ENCODE measurements at places on chromosomes 16 and 17.

DNA sequence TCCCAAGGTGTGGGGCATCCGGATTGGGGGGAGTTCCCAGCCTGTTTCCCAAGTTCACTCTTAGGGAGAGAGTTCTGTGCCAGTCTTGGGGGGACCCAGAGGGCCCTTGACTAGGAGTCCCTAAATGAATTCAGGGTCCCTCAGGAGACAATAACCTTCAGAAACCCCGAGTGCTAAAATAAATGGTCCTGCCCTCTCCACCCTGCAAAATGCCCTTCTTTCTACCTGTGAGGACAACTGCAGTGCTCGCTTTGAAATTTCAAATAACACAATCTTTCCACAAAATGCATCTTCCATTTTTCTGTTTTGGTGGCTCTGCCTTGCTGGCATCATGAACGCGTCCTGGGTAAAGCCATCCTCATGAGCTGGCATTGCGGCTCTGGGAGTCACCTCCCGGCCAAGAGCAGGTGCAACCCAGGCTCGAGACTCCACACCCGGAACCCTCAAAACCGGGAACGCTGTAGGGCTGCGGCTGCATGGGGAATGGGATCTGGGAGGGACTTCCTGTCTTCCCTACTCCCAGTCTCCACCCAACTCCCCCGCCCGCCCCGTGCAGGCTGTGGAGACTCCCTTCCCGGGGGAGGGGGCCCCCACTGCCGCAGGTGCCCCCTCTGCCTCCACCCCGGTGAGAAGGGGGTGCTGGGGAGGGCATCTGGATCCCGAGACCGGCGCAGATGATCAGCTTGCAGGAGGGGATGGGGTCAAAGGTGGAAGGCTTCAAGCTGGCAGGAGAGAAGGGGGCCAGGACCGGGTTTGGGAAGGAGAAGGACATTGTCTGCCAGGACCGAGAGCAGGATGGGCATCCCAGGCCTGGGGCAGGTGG, at the start of gene ZNF205:
TSS of gene ZNF205 (plus strand) at position 529 of the 823 bp plus-strand sequence. CDS start 845 bp downstream, outside the sequence.
- H3K36me3 ChIP-seq = peaks cover 21% of the 10 kb centered on the region
- H3K4me3 ChIP-seq = peak within 1 kb of the TSS; percentile 94
- H3K4me1 ChIP-seq = peaks cover 36% of the 10 kb centered on the region
- H3K27me3 ChIP-seq = peaks cover 3% of the 10 kb centered on the region

DNA sequence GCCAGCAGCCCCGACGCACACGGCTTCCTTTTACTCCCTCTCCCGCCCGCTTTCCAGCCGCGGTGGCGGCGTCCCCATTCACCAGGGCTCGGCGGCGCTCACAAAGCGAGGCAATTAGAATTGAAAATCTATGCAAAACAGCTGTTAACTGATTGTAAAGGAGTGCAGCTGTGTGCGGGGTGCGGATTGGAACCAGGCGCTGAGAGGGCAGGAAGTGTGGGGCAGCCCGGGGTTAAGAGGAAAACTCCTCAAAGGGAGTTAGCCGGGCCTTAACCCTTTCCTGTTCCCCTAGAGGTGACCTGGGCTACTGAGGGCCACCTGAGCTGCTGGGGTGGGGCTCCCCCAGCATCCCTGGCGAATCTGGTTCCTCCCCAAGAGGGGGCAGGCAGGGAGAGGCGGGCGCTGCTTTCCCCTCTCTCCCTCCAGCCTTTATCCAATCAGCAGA, 5.8 kb upstream of the GSE1 start:
- H3K36me3 ChIP-seq = no peaks in the 10 kb centered on the region
- H3K4me3 ChIP-seq = peak overlapping the region; percentile 67
- H3K4me1 ChIP-seq = peaks cover 76% of the 10 kb centered on the region
- DNase-seq = peak; percentile 47

- no peaks in the 10 kb centered on the region for H3K36me3 ChIP-seq
- H3K4me3 ChIP-seq = no peak within 1 kb of the TSS
- peaks cover 19% of the 10 kb centered on the region for H3K4me1 ChIP-seq
- H3K27ac ChIP-seq = no peak within 1 kb of the TSS
Observed at GRCh38 chr16:2787406-2787805, at the start of gene PRSS33. TSS of gene PRSS33 (minus strand) at chr16:2787560. CDS start at chr16:2786547, 1,013 bp downstream.

DNA sequence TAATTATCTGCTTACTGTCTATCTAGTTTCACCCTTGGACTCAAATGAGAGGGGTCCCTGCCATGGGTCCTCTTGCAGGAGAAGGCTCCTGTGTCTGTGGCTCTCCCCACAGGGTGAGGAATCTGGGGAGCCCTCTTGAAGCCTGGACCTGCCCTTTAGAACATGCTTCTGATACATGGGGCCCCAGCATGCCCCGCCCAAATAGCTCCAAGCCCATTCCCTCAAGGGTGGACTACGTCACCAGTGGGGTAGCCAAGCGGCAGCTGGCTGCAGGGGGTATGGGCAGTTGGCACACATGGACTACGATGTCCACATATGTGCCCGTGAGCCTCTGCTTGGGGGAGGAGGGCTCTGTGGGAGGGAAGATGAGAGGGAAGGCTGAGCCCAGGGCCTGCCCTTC, 39.3 kb downstream of the ARHGAP27 start:
- H3K27me3 ChIP-seq = peaks cover 22% of the 10 kb centered on the region
- H3K4me1 ChIP-seq = peaks cover 24% of the 10 kb centered on the region
- no peak overlapping the region for H3K27ac ChIP-seq
- H3K4me3 ChIP-seq = no peak overlapping the region
- H3K36me3 ChIP-seq = peaks cover 8% of the 10 kb centered on the region

GRCh38 chr17:416293-417206, 63.9 kb upstream of the RPH3AL start:
- H3K4me3 ChIP-seq = no peak overlapping the region
- peaks cover 9% of the 10 kb centered on the region for H3K27me3 ChIP-seq
- no peak for DNase-seq
- H3K27ac ChIP-seq = peak overlapping the region; percentile 55
- peaks cover 9% of the 10 kb centered on the region for H3K36me3 ChIP-seq
- peaks cover 15% of the 10 kb centered on the region for H3K4me1 ChIP-seq

GRCh38 chr17:56159826-56160380, 6.6 kb downstream of the ANKFN1 start:
- DNase-seq = no peak
- H3K36me3 ChIP-seq = no peaks in the 10 kb centered on the region
- no peak overlapping the region for H3K27ac ChIP-seq
- peaks cover 12% of the 10 kb centered on the region for H3K4me1 ChIP-seq

DNA sequence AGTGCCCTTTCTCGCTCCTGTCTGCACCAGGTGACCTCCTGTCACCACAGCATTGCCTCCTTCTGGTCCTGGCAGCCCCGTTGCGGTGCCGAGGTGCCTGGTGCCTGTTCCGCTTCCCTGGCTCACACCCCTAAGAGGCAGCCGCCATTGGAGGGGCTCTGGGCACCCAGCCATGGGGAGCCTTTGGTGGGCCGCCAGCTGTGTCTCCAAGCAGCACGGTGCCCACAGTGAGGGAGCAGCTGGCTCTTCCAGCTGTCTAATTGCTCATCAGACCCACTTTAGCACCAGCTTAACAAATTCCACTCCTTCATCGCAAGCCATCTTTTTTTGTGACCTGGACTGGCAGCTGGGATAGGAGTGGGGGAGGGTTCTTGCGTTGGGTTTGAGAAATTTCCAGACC, 276.1 kb downstream of the SNX29 start:
- DNase-seq = no peak
- no peaks in the 10 kb centered on the region for H3K36me3 ChIP-seq
- peaks cover 13% of the 10 kb centered on the region for H3K4me1 ChIP-seq
- H3K4me3 ChIP-seq = no peak overlapping the region
- no peak overlapping the region for H3K27ac ChIP-seq
- peaks cover 6% of the 10 kb centered on the region for H3K27me3 ChIP-seq

DNA sequence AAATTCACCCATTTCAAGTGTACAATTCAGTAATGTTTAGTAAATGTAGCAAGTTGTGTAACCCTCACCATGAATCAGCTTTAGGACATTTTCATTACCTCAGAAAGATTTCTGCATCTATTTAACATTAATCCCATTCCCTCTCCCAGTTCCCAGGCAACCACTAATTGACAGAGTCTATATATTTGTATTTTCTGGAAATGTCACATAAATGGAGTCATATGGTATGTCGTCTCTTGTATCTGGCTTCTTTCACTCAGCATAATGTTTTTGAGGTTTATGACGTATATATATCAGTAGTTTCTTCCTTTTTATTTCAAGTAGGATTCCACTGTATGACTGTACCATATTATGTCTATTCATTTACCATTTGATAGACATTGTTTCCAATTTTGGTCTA, 199.8 kb downstream of the CYB561 start:
- no peaks in the 10 kb centered on the region for H3K4me1 ChIP-seq
- peaks cover 5% of the 10 kb centered on the region for H3K27me3 ChIP-seq
- H3K4me3 ChIP-seq = no peak overlapping the region
- H3K27ac ChIP-seq = no peak overlapping the region

DNA sequence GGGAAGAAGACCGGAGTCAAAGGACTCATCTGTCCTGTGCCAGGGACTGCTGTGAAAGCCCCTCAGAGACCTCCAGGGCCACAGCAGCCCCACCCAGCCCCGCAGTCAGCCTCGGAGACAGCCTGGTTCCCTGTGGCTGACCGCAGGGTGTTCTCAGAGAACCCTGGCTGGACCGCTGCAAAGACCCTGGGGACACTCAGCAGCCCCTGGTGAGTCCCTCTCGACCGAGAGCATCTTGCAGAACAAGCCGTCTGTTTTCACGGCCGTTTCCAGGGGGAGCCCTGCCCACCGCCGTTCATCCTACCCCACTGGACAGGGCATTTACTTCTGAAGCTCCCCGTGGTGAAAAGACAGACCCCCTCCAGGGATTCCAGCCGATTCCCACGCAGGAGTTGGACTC, 10.3 kb downstream of the UBALD1 start:
- DNase-seq = no peak
- H3K4me3 ChIP-seq = no peak overlapping the region
- H3K4me1 ChIP-seq = peaks cover 12% of the 10 kb centered on the region
- no peaks in the 10 kb centered on the region for H3K27me3 ChIP-seq
- no peaks in the 10 kb centered on the region for H3K36me3 ChIP-seq
- H3K27ac ChIP-seq = no peak overlapping the region

- H3K4me1 ChIP-seq = no peaks in the 10 kb centered on the region
- no peak overlapping the region for H3K27ac ChIP-seq
- H3K4me3 ChIP-seq = no peak overlapping the region
- H3K27me3 ChIP-seq = peaks cover 2% of the 10 kb centered on the region
Observed at GRCh38 chr17:63258785-63259184, 187.3 kb downstream of the CYB561 start.

GRCh38 chr16:4404247-4404966, 12.0 kb downstream of the CORO7 start:
- no peaks in the 10 kb centered on the region for H3K27me3 ChIP-seq
- no peak overlapping the region for H3K4me3 ChIP-seq
- H3K27ac ChIP-seq = no peak overlapping the region
- DNase-seq = peak; percentile 81
- no peaks in the 10 kb centered on the region for H3K36me3 ChIP-seq
- H3K4me1 ChIP-seq = peaks cover 18% of the 10 kb centered on the region

DNA sequence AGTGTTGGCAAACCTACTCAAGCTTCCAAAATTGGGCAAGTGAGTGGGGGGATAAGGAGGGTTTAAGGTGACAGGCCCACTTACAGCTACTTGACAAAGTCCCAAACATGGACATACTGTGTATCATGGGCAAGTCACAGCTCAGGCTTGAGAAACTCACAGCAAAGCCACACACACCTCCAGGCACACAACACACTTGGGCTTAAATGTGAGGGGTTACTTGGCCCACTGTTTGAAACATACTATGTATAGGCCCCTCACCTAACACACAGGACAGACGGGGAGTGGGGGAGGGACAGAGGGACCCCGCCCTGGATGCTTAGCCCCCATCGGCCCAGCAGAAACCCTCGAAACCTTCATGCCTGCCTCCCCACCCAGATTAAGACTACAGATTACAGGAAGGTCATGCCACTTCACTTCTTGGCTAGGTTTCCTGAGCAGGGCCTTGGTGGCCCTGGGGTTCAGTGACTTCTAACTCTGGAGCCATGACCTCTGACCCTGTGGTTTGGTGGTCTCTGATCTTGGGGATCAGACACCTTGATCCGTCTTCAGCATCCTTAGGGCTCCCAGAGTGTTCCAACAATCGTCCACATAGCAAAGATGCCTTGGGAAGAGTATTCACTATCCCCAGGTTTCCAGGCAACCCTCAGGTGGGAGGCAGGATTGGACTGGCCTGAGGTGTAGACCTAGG, 2.3 kb upstream of the SAMD14 start:
- peaks cover 14% of the 10 kb centered on the region for H3K27me3 ChIP-seq
- peak overlapping the region; percentile 20 for H3K4me3 ChIP-seq
- peaks cover 50% of the 10 kb centered on the region for H3K4me1 ChIP-seq
- DNase-seq = no peak
- H3K36me3 ChIP-seq = peaks cover 14% of the 10 kb centered on the region

GRCh38 chr16:1152123-1152638, 725 bp upstream of the CACNA1H start:
- H3K4me1 ChIP-seq = peaks cover 26% of the 10 kb centered on the region
- H3K36me3 ChIP-seq = no peaks in the 10 kb centered on the region
- no peaks in the 10 kb centered on the region for H3K27me3 ChIP-seq
- DNase-seq = peak; percentile 63

DNA sequence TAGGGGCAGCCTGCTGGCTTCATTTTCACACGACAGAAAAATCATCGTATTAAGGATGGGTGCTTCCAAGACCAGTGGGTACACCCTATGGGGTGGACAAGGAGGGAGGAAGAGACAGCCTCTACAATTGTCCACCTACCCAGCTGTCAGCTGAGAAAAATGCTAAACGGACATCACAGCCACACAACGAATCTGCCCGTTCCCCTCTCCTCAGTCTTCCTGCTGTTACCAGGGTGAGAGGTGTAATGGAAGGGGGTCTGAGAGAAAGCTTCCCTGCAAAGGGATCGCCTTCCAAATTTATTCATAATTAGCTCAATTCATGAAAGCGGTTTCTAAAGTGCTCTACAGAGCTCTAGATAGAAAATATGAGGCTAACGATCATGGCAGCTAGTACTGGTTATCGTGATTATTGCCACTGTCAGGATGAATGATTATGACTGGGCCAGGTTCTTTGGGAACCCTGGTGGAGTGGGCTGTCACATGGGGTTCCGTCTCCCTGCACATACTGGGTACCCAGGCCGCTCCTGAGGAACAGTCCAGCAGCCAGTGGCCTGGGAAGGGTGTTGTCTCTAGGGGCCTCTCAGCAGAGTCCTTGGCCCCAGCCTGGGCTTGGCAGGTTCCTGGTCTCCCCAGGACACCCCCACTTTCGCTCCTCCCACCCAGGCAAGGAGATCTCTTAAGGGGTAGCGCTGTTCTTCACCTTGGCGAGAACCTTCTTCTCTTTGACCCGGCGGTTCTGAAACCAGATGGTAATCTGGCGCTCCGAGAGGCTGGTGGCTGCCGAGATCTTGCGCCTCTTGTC, 2.2 kb downstream of the HOXB13 start:
- H3K36me3 ChIP-seq = no peaks in the 10 kb centered on the region
- H3K27ac ChIP-seq = no peak overlapping the region
- no peak overlapping the region for H3K4me3 ChIP-seq
- peaks cover 49% of the 10 kb centered on the region for H3K4me1 ChIP-seq
- H3K27me3 ChIP-seq = peaks cover 100% of the 10 kb centered on the region

GRCh38 chr17:27915709-27916108, 22.5 kb upstream of the LYRM9 start:
- DNase-seq = no peak
- peak overlapping the region; percentile 29 for H3K27ac ChIP-seq
- no peak overlapping the region for H3K4me3 ChIP-seq
- no peaks in the 10 kb centered on the region for H3K4me1 ChIP-seq
- no peaks in the 10 kb centered on the region for H3K36me3 ChIP-seq

- peak overlapping the region; percentile 0 for H3K27ac ChIP-seq
- H3K4me3 ChIP-seq = peak overlapping the region; percentile 4
- H3K36me3 ChIP-seq = no peaks in the 10 kb centered on the region
- peaks cover 64% of the 10 kb centered on the region for H3K4me1 ChIP-seq
- no peak for DNase-seq
- H3K27me3 ChIP-seq = peaks cover 6% of the 10 kb centered on the region
Observed at GRCh38 chr16:82195917-82196494, 26.0 kb upstream of the MPHOSPH6 start.

GRCh38 chr17:76384987-76385891, 830 bp downstream of the SPHK1 start:
- peaks cover 62% of the 10 kb centered on the region for H3K27me3 ChIP-seq
- H3K36me3 ChIP-seq = peaks cover 14% of the 10 kb centered on the region
- peak; percentile 36 for DNase-seq
- no peak overlapping the region for H3K27ac ChIP-seq
- peak overlapping the region; percentile 30 for H3K4me3 ChIP-seq
